NCI-H1930 (cell line): ENCODE measurements at places on chromosomes 3 and 15.

DNA sequence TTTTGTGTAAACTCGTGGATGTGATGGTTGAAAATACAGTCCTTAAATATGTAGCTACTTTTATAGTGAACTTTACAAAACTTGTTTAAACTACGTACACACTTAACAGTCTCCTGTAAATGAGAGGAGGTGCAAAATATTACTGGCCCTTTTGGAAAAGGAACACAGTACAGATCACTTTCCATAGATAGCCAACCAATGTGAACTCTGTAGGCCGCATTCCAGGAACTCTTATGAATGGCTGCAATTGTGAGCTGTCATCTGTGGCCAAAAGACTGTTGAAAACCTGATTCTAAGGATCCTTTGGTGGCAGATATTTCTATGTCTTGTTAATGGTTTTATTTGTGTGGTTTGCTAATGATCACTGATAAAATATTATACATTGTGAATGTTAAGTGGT is 6.2 kb downstream of the TSC22D2 start:
- DNase-seq = no peak

DNA sequence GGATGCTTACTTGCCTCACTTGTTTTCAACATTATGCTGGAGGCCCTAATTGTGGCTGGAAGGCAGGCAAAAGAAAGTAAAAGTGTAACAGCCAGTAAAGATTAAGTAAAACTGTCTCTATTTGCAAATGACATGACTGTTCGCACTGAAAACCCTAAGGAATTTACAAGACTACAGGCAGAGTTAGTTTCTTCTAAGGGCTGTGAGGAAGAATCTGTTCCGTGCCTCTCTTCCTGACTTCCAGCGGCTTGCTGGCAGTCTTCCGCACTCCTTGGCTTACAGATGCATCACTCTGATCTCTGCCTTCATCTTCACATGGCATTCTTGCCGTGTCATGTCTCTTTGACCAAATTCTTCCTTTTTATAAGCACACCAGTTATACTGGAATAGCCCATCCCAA is 86.1 kb downstream of the DLG1 start:
- no peak for DNase-seq

DNA sequence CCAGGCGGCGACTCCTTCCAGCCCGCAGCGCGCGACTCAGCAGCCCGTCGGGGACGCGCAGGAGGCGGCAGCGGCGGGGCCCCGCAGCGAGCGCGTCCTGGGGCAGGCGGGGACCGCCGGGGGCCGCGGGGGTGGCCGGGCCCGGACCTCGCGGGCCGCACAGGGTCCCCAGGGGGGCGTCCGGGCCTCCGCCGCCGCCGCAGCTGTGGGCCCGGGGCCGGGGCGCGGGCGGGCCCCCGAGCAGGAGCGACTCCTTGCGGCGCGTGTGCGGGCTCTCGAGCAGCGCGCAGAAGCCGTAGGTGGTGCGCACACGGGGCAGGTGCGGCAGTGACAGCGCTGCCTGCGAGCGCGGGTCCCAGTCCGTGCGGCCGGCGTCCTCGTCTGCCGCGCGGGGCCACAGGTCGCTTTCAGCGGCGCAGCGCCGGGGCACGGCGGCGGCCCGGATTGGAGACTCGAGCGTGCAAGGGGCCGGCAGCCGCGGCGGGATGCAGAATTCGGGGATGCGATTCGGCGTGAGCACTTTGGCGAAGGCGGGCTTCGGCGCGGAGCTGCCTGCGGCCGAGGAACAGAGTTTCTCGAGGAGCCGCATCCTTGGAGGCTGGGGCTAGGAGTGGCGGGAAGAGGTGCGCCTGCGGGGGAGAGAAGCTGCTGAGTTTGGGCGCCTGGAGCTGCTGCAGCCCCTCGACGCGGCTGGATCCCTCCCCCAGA is 535 bp downstream of the C2CD4B start:
- no peak for DNase-seq

DNA sequence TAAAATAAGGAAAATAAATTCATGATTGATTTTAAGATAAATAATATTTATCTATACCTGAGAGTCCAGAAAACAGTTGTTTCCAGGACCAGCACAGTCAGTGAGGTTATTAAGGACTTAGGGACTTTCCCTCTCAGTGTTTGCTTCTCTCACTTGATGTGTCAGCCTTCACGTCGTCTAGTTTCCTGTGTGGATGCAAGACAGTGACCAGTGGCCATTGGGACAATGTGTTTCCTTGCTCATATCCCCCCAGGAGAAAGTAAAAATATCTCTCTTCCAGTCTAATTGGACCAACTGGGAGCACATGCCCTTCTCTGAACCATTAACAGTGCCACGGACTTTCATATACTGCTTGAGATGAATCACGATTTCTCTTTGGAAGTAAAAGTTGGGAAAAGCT is 157.8 kb upstream of the CTNNB1 start:
- no peak for DNase-seq

DNA sequence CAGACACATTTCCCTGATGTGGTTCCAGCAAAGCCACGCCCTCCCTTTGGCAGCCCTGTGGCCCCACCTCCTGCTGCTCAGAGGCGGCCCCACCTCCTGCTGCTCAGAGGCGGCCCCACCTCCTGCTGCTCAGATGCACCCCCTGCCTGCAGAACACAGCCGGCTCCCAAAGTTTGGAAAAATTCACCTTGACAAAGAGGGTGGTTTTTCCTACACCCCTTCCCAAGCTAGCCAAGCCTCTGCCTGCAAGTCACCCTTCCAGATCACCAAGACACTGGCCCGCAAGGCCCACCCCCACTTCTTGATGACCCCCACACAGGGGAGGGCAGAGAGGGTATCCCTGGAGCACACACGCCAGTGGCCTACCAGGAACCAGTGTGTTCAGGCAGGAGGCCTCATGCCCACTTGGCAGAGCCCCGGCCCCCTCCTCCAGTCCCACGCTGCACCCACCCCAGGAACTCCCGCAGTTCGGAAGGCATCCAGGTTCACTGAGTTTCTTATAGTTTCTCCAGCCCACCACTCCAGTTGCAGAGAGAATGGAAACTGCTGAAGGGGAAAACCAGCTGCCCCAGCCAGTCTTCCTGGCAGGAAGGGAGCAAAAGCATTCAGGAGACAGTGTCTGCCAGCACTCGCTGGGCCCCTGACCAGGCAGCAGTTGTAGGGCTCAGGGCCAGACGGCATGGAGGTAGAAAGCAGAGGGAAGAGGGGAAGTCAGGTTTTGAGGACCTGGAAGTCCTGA is 2.3 kb upstream of the HAPLN3 start:
- DNase-seq = no peak

- DNase-seq = no peak
These were observed 49.7 kb upstream of the MYZAP start for GRCh38 chr15:57541805-57542504.

DNA sequence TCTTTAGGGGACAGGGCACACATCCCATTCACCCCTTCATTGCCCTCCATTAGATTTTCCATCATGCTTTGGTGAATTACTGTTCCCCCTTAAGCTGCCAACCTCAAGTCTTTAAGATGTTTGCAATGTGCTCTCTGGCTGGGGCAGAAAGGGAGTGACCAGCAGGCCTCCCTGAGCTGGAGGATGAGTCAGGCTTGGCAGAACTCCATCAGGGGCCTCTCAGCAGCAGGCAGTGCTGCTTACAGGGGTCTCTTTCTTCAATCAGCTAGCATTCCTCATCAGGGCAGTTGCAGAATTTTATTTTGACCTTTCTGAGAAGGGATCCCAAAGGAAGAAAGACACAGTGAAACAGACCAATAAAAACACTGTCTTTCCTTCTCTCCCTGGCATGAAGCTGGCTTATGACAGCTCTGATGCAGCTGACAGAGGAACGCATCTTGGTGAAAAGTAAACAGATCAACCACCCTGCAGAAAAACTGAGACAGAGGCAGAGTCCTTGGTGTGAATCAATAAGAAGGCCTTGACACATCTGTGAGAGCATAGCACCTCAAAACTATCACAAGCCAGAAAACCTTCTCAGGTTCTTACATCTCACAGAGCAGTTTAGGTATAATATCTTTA is 88.7 kb upstream of the MRPL3 start:
- no peak for DNase-seq

- no peak for DNase-seq
These were observed 74.9 kb downstream of the TOP2B start for GRCh38 chr3:25589783-25590258.

DNA sequence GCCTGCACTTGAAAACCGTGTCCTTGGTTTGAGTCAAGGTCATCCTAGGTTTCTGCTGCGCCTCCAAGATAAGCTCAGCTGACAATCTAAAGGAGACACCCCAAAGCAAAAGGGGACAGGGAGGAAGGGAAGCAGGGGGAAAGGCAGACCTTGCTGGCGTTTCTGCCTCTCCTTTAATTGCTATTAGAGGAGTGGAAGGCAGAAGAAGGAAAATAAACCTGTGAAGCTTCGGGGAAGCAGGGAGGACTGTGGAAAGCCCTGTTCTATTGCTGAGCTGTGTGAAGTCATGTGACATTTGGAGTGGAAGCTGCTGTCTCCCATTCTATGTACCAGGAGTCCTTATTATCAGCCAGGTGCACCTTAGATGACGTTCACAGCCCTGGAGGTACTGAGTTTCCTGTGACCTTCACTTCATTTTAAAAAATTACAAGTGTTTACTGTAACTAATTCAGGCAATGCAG is 21.5 kb upstream of the CHD2 start:
- DNase-seq = no peak

GRCh38 chr15:92719021-92719420 is 63.4 kb upstream of the FAM174B start:
- DNase-seq = no peak

DNA sequence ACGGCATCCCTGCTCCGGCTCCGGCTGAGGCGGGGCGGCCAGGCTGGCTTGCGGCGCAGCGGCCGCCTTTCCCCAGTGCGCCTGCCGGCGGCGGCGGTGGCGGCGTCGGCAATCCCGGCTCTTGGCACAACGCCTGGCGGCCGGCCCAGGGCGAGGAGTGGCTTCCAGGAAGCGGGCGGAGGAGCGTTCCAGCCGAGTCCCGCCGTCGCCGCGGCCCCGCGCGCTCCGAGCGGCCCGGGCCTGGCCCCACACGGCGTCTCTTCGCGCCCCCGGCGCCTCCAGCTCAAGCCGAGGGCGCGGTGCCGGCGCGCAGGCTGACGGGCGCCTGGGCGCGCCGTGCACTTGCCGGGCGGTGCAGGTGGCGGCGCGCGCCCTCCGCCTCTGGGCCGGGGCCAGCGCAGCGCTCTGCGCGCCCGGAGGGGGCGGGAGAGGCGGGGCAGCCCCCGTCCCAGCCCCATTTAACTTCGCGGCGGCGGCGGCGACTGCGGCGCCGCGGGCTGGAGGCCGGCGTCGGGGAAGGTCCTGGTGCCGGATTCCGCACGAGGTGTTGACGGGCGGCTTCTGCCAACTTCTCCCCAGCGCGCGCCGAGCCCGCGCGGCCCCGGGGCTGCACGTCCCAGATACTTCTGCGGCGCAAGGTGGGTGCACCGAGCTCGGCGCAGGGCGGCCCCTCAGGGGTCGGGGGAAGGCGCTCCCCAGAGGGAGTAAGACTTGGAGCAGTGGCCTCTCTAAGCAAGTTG is at the start of gene ADAMTSL3:
Gene ADAMTSL3, plus strand, starts transcription at position 485 of the 740 bp plus-strand sequence. CDS start 1,639 bp downstream, outside the sequence.
- peak; percentile 7 for DNase-seq

- no peak for DNase-seq
These were observed 28.7 kb upstream of the B3GNT5 start for GRCh38 chr3:183224180-183224970.

DNA sequence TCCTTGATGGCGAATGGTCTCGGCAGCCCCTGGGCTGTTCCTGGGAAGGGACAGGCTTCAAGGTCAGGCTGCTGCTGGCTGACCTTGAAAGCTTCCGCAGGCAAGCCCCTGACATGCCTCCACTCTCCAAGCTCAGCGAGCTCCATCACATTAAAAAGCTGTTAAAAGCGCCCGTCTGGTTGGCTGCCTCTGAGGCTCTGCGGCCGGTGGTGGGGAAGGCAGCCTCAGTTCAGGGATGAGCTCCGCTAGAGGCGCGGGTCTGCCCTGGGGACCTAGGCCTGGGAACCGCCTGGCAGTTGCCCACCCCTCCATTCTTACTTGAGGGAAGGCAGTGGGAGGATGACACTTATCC is 103.8 kb downstream of the LINGO1 start:
- DNase-seq = no peak

DNA sequence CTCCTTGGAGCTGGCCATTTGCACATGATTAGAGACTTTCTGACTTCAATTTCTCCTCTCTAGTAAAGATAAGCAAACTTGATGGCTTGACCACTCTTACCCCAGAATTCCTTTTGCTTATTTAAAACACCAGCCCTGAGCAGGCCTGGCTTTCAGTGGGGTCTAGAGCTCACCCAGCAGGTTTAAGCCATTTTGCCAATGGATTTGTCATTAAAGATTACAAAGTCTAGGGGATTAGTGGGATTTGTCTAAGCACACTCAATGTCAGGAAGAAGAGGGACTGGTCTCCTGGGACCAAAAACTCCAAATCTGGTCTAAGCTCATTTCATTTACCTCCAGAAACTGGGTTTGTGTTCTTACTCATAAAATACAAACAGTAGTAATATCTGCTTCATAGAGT is 57.3 kb upstream of the SNTN start:
- no peak for DNase-seq

DNA sequence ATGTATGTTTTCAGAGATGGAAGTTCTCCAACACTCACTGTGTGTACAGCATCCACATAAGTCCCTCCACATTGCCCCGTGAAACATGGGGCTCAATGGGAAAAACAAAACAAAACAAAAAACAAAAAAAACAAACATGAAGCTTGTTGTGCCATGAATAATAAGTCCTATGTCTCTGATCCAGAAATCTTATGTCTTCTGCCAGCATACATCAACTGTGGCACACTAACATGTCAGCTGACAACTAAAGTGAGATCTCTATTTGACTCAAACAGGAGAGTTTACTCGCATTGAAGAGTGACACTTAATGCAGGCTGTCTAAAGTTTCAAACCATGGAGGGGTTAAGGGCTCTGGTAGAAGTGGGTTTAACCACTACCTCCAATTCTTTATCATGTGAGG is 180.2 kb upstream of the ROBO1 start:
- no peak for DNase-seq

GRCh38 chr15:72725446-72725845 is 39.4 kb downstream of the BBS4 start:
- DNase-seq = no peak

DNA sequence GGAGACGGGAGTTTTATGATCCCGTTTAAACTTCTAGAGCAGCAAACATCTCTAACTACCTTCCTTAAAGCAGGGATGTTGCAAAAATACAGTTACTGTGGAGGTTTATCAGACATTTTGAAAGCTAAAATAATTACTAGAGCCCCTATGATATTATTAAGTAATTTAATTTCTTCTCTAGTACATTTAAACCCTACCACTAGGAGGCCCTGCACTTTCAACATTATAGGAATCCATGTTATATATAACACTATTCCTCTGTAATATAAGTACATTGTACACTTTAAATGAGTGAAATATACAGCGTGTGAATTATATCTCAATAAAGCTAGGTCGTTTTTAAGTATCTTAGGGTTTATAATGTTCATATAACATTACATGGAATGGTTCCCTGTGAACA is 11.5 kb downstream of the SETMAR start:
- DNase-seq = no peak
